Smooth muscle cell of trachea (primary cell): ENCODE measurements at places on chromosomes 7 and 10. TPM values are rescaled to one million over a fixed set of nuclear protein-coding genes. Genes with fewer than 3 reads are reported as not detected.

NPC1L1 gene
- total RNA-seq, result 0.15 and 0.17 TPM in 2 replicates

SERPINE1 gene
- total RNA-seq, result 123 and 260 TPM in 2 replicates

GNGT1 gene
- not detected in 2 replicates for total RNA-seq

LRGUK gene
- under 0.01 and 0.29 TPM in 2 replicates for total RNA-seq

ANXA8 gene
- 0.15 and 0.33 TPM in 2 replicates for total RNA-seq

GPR15LG gene
- total RNA-seq, result not detected in 2 replicates

CRYGN gene
- 0.58 and 0.83 TPM in 2 replicates for total RNA-seq

NOS3 gene
- 0.99 and 2.0 TPM in 2 replicates for total RNA-seq

PLXNA4 gene
- 1.9 and 3.6 TPM in 2 replicates for total RNA-seq

ALOX5 gene
- not detected in 2 replicates for total RNA-seq

GPR26 gene
- not detected in 2 replicates for total RNA-seq

TDRD1 gene
- 0.29 and 0.50 TPM in 2 replicates for total RNA-seq

HIP1 gene
- 12.1 and 19.4 TPM in 2 replicates for total RNA-seq

DKK1 gene
- 26.8 and 71.0 TPM in 2 replicates for total RNA-seq

SPDYE2 gene
- not detected in 2 replicates for total RNA-seq

PGAM2 gene
- total RNA-seq, result 0.17 and 0.29 TPM in 2 replicates

UPF2 gene
- 18.0 and 24.6 TPM in 2 replicates for total RNA-seq

CHAT gene
- total RNA-seq, result not detected in 2 replicates

SPDYE1 gene
- not detected in 2 replicates for total RNA-seq

POT1 gene
- total RNA-seq, result 36.6 and 42.9 TPM in 2 replicates

CNPY1 gene
- not detected in 2 replicates for total RNA-seq

CALCR gene
- not detected in 2 replicates for total RNA-seq

NME8 gene
- not detected in 2 replicates for total RNA-seq

MRPL43 gene
- 64.7 and 71.1 TPM in 2 replicates for total RNA-seq

ACBD7 gene
- total RNA-seq, result 0.99 and 4.9 TPM in 2 replicates

SLC16A9 gene
- total RNA-seq, result 0.33 and 1.9 TPM in 2 replicates

RHOBTB1 gene
- total RNA-seq, result 15.3 and 16.0 TPM in 2 replicates

PRRT4 gene
- total RNA-seq, result under 0.01 TPM in 1 of 2 replicates, not detected in the other

EMX2 gene
- not detected in 2 replicates for total RNA-seq

RELN gene
- 4.7 and 6.0 TPM in 2 replicates for total RNA-seq

TCAF1 gene
- 76.6 and 100 TPM in 2 replicates for total RNA-seq

GCK gene
- 1.5 and 2.2 TPM in 2 replicates for total RNA-seq

KNDC1 gene
- 0.73 and 2.3 TPM in 2 replicates for total RNA-seq

TMEM248 gene
- total RNA-seq, result 68.2 and 103 TPM in 2 replicates

CAMK1D gene
- 0.29 and 2.5 TPM in 2 replicates for total RNA-seq
